Ureter (tissue), 1 donor: ENCODE measurements at places on chromosomes 1 and 21. TPM values are rescaled to one million over a fixed set of nuclear protein-coding genes. Genes with fewer than 3 reads are reported as not detected.

Gene OR2T33
- total RNA-seq: not detected

Gene MYOG
- not detected for total RNA-seq

DNA sequence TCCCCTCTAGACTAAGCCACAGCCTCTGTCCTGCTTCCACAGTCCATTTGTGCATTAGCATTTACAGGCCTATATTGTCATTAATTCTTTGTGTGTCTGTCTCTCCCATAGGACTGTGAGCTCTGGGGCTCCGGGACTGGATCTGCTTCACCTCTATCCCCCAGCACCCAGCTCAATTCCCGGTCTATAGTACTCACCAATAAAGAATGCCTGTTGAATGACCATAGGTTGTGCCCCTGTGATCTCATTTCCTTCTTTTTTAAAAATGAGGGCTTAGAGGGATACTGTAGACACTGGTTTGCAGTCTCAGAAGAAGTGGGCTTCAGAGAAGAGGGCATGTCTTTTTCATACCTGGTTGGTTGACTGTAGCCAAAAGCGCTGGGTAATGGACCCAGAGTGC is 8.8 kb upstream of the POU3F1 start:
- no peak for DNase-seq

- DNase-seq: peak; percentile 57
Observed at GRCh38 chr1:114756949-114757454, 782 bp downstream of the CSDE1 start.

- no peak for DNase-seq
Observed at GRCh38 chr21:29433366-29434059, 134.8 kb downstream of the BACH1 start.

DNA sequence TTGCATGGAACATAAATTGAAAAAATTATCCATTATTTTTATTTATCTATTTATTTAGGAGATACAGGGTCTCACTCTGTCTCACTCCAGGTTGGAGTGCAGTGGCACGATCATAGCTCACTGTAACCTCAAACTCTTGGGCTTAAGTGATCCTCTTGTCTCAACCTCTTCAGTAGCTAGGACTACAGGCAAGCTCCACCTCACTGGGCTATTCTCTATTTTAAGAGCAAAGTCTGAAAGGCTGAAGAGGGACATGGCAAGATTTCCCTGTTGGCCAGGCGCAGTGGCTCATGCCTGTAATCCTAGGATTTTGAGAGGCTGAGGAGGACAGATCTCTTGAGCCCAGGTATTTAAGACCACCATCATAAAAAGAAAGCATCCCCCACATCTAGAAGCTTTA is 14.0 kb upstream of the RC3H1 start:
- DNase-seq: no peak

Gene SYNJ1
- 19.1 TPM for total RNA-seq

- no peak for DNase-seq
Observed at GRCh38 chr1:25927521-25928265, 21.5 kb upstream of the STMN1 start.

Gene MCOLN3
- total RNA-seq: 3.2 TPM

GRCh38 chr1:171166361-171166760 is 18.7 kb upstream of the FMO2 start:
- DNase-seq: no peak

DNA sequence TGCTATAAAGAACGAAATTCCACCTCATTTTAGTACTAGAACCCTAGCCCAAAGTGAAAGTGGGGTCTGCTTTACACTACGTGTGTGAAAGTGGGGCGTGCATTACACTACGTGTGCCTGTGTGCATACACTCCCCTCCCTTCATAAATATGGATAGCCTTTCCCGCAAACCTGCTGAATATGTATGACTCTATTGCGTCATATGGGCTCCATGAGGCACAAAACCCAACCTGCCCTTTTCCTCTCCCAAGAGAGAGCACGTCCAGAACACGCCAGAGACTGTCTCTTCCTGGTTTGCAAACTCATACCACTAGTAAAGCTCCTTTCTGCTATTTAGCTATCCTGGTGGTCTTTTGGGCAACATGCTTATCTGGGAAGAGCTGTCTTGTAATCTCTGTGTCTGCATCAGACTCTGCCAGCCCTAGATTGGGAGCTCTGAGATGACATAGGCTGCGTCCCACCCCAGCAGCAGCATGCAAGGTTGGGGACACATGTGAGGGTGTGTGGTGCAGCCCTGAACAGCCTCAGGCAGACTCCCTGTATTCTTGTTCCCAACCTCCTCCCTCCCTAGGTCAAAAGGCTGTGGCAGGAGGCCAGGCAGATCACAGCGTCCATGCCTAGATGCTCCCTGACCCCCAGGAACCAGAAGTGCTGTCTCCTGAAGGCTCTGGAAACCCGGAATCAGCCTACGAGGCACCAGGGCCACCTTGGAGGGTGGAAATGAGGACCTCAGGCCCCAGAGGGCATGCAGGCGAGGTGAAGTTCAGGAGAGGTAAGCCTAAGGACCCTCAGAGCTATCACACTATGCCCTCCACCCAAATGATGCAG is 12.3 kb upstream of the PADI1 start:
- peak; percentile 56 for DNase-seq

- DNase-seq: no peak
Observed at GRCh38 chr1:63662056-63662836, 69.0 kb downstream of the PGM1 start.

- DNase-seq: no peak
Observed at GRCh38 chr1:168057921-168058320, 78.8 kb downstream of the GPR161 start.

DNA sequence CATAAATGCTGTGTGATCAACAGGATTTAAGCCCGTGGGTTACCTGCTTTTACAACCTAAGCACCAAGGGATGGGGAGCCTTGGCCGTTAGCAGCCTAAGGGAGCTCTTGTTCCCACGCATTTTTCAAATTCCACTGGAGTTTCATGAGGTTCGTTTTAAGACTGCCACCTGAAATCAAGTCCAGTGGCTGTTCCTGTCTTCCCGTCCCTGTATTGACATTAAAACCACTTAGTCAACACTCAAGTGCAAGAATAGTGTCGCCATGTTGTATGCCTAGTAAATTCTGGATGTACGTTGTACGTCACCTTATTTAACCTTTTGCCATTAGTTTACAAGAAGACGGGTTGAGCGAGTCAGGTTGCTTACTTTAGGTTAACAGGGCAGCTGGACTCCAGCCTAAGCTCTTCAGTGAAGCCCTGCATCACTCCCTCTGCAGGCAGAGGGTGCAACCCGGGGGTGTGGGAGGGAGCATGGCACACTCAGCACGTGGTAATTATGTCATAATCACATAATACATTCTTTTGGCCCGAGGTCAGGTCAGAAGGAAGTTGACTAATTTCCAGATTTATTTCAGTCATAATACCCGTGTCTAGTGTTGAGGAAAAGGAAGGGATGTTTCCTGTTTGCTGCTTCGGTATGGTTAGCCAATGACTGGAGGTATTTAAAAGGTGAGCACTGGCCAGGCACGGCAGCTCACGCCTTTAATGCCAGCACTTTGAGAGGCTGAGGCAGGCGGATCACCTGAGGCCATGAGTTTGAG is 42.5 kb downstream of the CNST start:
- DNase-seq: peak; percentile 85

GRCh38 chr1:93025572-93025971 is 53.5 kb upstream of the MTF2 start:
- no peak for DNase-seq

DNA sequence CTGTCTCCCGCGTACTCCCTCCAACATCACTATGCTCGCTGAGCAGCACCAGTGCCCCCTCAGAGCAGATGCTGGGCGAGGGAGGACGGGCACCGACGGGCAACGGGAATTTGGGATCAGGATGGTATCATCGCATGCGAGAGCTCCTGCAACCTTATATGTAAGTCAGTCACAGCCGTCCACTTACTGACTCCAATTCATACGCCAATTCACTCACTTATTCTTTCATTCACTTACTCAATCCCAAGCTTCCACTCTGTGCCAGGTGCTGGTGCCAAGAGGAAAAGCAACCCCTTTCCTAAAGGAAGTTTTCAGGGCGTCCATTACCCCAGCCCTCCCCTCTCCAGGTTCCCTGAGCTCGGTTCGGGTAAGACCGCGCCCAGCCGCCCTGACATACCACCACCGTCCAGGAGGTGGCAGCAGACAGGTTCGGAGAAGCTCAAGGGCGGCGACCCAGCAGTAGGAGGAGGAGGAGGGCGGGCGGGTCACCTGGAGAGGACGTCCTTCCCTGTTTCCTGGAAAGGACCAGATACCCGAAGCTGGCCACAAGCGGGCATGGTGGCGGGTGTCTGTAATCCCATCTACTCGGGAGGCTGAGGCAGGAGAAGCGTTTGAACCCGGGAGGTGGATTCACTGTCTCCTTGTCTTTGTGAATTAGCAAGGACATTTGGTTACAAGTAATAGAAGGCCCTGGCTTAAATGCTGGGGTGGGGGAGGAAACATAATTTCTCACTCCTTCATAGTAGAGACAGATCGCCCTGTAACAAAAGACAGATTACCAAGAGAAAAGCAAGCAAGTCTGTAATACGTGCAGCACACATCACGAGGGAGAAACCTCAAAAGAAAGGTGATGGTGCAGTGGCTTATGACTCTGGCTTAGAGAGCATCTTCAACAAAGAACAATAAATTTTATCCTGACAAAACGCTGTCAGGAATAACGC is 7.6 kb upstream of the IL22RA1 start:
- peak; percentile 91 for DNase-seq
